ENCODE measurements at places on chromosomes 2 and 18. TPM values are rescaled to one million over a fixed set of nuclear protein-coding genes. Genes with fewer than 3 reads are reported as not detected.

Gene RFTN2
- 5.5 TPM for total RNA-seq

Gene NCKAP1
- 128 TPM for total RNA-seq

Gene CMPK2
- total RNA-seq, result 57.6 TPM

Gene RETREG2
- 60.9 TPM for total RNA-seq

Gene SCN9A
- total RNA-seq, result 2.6 TPM

Gene UGGT1
- total RNA-seq, result 73.1 TPM

Gene SIX2
- total RNA-seq, result 0.32 TPM

Gene ERLEC1
- total RNA-seq, result 59.3 TPM

Gene ABCB11
- 0.65 TPM for total RNA-seq

Gene CASP8
- 10.4 TPM for total RNA-seq

Gene SAG
- under 0.01 TPM for total RNA-seq

Gene SIX3
- not detected for total RNA-seq

Gene MYO7B
- 0.46 TPM for total RNA-seq

Gene HAAO
- not detected for total RNA-seq

Gene SEMA4C
- 25.2 TPM for total RNA-seq

Data from epithelial cell of umbilical artery (primary cell).